Caco-2 (cell line): ENCODE measurements at places on chromosomes 1 and 21. TPM values are rescaled to one million over a fixed set of nuclear protein-coding genes. Genes with fewer than 3 reads are reported as not detected.

GRCh38 chr1:156707417-156708217 lies 2.2 kb upstream of the CRABP2 start:
- no peak for DNase-seq

ATP6V1G3 gene
- total RNA-seq, result 3.5 and 4.7 TPM in 2 replicates

- DNase-seq, result no peak
Observed at GRCh38 chr1:77282866-77283539, 1.2 kb downstream of the AK5 start.

GRCh38 chr21:44477712-44478111 lies 22.4 kb downstream of the LRRC3 start:
- no peak for DNase-seq

S100A2 gene
- 2.4 and 3.0 TPM in 2 replicates for total RNA-seq

- DNase-seq, result no peak
Observed at GRCh38 chr1:111197598-111198284, 2.7 kb downstream of the DENND2D start.

DNA sequence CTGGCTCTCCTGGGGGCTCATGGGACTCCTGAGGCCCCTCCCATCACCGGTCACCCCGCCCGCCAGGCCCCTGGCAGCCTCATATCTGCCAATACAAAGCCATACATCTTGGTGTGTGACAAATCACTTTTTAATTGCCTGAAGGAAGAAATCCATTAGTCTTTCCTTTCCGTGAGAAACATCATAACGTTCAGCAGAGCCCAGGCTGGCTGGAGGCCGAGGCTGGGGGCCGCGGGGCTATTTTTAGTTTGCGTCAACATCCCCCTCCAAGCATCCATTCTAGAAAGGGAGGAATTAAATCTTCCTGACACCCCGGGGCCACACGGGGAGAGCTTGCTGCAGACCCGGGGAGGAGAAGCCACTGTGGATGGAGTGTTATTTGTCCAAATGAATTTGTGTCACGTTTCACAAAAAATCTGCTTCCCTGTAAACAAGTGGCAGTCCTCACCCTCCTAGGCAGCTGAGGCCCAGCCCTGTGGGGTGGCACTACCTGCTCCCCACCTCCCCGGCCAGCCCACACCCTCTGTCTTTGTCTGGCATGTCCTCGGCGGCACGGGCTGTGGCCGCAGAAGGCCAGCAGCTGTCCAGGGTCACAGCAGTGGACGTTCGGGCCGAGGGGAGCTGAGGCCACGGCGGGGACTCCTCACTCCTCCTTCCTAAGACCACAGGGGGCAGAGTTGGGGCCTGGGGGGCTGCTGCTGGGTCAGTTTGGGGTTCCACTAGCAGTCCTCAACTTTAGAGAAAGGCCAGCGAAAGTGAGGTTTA lies 236.9 kb upstream of the VAMP3 start:
- DNase-seq, result no peak

DNA sequence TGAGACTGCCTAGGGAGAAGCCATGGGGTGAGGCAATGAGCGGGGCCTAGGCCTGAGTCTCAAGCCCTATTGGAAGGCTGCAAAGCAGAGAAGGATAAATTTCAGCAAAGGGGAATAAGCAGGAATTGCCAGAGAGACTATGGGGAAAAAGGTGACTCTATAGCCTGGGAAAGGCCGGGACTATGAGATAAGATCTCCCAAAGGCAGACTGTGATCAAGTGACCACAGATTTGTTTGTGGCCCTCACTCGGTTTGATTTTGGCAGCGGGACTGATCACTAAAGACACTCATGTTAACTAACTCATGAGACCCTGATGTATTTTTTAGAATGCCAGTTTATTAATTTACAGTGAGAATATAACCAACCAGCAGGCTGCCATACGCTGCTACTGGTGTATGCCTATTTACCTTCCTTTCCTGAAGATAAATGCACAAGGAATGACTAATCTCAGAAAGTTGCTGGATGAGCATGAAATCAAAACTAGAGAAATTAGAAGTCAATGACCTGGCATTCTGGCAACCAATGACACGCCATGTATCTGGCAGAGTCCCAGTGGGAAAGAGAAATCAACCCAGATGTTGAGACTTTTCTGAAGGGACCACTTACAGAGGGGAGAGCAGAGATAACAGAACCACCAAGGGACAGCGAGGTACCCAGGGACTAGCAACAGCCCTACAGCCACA lies 4.3 kb downstream of the HSF2BP start:
- no peak for DNase-seq

GRCh38 chr1:153984123-153984894 lies 1.8 kb downstream of the RAB13 start:
- DNase-seq, result no peak

DNA sequence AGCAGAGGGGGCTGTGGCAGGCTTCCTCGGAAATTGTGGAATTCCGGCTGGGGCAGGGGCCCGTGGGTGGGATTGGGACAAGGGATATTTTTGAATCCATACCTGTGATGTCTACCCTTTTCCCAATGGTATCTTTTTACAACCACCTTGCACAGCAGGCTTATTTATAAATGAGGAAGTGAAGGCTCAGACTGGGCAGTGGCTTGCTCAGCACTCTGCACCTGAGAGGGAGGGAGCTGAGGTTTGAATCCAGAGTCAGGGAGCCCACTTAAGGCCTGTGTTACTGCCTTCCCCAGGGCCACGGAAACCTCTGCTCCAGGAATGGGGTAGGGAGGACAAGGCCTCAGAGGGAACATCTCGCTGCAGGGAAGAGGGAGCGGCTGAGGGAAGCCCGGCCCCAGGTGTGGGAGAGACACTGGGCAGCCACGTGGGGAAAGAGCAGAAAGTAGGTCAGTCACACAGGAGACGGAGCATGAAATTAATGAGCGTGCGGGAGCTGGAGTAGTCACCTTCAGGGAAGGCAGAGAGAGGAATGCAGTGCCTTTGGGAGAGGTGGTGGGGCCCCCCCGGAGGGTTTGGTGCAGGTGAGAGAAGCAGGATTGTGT lies 35.4 kb upstream of the SCMH1 start:
- DNase-seq, result no peak

LINGO4 gene
- not detected in 2 replicates for total RNA-seq

DNA sequence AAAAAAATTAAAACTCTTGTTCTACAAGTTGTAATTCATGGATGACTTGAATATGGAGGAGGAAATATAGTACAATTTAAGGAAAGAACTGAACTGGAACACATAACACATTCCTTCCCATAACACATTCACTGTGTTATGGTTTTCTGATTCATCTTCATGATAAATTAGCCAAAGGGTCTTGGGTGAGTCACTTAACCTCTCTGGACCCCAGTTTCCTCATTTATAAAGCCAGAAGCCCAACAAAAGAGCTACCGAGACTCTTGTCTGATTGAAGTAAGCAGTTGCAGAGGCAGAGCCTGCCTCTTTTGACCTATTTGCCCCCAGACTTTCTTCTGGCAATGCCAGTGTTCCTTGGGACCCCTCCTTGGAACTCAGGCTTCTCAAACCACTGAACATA lies 161.9 kb upstream of the KCTD3 start:
- no peak for DNase-seq

DNA sequence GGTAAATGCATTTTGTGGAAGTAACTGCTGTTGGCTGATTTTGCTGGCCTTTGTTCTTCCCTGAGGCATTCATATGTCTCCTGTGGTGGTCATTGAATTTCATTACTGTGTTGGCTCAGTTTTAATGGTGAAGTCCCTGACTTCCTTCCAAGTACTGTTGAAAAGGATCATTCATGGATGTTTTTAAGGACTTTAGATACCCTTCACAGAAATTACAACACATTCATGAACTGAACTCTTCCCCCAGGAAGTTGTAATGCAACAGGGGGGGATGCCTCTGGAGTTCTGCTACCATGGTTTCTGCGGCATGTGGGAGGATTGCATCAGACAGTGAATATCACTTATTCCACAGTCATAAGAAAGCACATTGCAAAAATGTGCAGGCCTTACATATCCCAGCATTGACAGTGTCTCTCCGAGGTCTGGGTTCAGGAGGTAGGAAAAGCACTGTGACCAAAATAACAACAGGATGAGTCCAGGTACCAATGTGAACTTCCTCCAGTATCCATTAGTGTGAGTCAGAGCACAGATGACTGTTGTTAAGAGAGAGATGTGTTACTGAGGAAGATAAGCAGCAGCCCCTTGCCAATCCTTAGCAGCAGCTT lies 2.1 kb upstream of the RAB3GAP2 start:
- no peak for DNase-seq

DNA sequence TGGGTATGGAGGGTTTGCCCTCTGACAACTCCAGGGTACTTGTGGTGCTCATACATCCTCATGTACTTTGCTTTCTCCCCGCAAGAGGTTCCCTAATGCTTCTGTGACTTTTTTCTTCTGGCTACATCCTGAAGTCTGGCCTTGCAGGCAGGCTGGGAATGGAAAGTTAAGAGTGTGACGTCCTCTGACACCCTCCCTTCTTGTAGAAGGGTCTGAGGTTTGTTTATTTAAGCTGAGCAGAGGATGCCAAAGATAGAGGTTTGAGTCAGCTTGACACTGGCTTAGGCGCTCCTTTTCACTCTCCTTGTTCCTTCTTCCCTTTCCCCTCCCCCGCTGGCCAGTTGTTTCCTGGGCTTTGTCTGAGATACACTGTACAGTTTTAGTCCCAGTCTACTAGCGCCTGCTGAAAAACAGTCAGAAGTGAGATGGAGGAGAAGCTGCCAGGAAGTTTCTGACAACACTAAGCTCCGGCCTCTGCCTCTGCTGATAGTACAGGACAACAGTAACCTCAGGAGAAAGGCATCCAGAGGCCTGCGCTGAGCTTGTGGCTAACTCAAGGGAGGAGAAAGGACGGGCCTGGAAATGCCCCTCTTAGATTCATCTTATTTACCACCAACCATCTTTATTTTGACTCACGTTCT lies at the start of gene MACF1:
Gene MACF1 (plus strand): TSS at position 255 of the 641 bp plus-strand sequence. CDS start 328 bp downstream, at position 583.
- DNase-seq, result no peak

ANGPTL3 gene
- total RNA-seq, result 0.77 and 0.86 TPM in 2 replicates

GRCh38 chr1:25651824-25652741 lies 35.5 kb downstream of the MAN1C1 start:
- no peak for DNase-seq

STRIP1 gene
- 32.8 and 36.1 TPM in 2 replicates for total RNA-seq

DNA sequence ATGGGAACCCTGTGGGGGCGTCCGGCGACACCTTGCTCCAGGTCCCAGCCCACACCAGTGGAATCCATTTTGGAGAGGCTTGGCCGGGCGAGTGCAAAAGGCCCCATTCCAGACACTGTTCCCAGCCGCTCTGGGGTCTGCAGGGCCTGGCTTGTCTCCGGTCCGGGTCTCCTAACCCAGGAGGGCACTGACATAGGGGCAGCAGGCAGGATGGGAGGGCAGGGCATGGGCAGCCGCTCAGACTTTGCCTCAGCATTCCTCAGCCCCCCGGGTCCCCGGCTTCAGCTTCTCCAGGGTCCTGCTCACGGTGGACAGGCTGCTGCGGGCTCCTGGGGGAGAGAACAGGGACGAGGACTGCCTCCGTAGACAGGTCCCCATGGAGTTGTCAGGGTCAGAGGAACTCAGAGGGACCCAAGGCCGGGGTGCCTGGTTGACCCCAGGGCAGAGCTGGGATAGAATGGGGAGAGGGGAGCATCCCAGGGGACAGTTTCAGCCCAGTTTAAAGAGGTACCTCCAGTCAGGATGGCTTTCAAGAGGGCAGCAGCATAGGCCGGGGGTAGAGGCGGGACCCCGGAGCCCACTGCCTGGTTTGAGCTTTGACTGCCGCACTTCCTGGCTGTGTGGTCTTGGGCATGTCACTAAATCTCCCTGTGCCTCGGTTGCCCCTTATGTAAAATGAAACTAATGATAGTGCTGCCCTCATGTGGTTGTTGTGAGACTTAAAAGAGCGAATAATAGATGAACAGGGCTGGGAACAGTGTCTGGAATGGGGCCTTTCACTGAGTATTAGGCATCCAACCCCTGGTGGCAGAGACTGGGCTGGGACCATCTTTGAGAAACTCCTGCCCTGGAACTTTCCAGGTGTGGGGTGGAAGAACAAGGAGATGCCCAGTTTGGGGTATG lies 3.7 kb downstream of the KNCN start:
- DNase-seq, result peak; percentile 27

DNA sequence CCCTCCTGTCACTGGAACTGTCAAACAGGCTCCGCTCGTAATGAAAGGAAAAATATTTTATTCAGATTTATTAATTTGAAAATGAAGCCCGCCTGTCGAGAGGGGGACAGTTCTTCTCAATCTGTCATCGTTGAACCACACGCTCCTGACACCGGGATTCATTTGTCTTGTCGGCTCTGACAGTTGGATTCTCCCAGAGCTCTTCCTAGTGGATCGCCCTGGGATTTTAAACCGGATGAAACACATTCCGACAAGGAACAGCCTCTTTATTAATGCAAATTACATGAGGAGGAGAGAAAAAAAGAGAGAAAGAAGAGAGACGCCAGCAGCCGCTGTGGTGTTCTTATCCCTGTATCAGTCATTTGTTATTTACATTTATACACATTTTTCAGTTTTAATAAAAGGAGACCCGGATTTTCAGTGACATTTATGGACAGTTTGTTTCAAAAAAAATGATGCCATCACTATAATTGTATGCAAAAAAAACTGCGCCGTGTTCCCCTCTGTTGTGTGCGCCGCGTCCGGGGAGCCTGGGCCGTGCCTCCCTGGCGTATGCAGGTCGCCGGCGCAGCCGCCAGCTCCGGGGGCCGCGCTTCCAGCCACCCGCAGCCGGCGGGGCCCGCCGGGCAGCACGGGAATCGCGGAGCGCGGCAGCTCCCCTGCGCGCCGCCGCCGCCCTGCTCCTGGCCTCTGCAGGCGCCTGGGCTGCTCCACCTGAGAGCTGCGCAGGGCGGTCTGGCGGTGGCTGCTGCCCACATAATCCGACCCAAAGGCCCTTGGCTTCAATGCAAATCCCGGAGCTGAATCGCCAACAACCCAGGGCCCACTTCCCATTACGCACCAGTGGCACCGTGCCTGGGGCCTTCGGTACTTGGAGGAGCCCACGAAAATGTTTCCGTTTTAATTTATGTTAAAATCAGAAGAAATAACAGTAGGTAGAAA lies 237.9 kb upstream of the PBX1 start:
- DNase-seq, result no peak

S100A1 gene
- total RNA-seq, result 12.6 and 18.1 TPM in 2 replicates

DNA sequence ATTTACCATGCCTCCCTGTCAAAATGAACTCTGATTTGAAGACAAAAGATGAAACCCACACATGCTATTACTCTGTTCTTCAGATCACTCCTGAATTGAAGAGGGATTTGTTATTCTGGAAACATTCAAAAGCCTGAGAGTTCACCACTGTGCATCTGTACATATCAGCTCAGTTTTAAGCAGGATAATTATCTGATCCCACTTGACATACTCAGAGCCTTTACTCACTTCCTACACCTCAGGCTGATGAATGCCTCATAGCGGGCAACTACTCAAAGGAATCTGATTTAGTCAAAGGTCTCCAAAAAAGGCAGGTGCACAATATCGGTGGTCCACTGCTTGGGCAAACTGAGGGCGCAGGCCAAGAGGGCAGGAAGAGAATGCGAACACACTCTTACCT lies 47.5 kb upstream of the LPAR3 start:
- DNase-seq, result no peak

- no peak for DNase-seq
Observed at GRCh38 chr1:222018041-222018440, 276.2 kb upstream of the DUSP10 start.

ANGPTL1 gene
- not detected in 2 replicates for total RNA-seq

GRCh38 chr1:26044971-26045721 lies 772 bp downstream of the SLC30A2 start:
- peak; percentile 58 for DNase-seq

SLC1A7 gene
- not detected in 2 replicates for total RNA-seq
